Hematopoietic multipotent progenitor cell (in vitro differentiated cells): ENCODE measurements at places on chromosomes 6 and 20. TPM values are rescaled to one million over a fixed set of nuclear protein-coding genes. Genes with fewer than 3 reads are reported as not detected.

DNA sequence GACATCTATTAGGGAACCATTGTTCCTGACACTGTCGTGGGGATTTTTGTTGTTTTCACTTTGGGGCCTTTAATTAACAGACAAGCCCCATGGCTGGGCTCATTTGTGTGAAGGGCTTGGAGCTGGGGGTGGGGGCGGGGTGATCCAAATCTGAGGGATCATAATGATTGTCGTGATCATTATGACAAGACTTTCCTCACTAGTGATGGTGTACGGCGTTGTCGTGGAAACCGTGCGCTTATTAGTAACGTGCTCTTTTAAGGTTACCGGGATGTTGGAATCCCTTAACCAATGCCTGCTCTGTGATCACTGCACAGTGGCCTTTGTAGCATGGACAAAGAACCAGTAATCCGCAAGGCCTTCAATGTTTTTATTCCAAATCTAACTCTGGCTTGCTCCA, 18.6 kb downstream of the PDYN start:
- no peak for DNase-seq

GRCh38 chr20:35003211-35004031, 47.8 kb downstream of the MYH7B start:
- DNase-seq: no peak

The RBM24 gene
- total RNA-seq: under 0.01 TPM

- DNase-seq: no peak
Measured at GRCh38 chr20:44720621-44720996, 5.4 kb downstream of the CCN5 start.

The HBS1L gene
- total RNA-seq: 25.9 TPM

The ZNF318 gene
- 6.7 TPM for total RNA-seq

DNA sequence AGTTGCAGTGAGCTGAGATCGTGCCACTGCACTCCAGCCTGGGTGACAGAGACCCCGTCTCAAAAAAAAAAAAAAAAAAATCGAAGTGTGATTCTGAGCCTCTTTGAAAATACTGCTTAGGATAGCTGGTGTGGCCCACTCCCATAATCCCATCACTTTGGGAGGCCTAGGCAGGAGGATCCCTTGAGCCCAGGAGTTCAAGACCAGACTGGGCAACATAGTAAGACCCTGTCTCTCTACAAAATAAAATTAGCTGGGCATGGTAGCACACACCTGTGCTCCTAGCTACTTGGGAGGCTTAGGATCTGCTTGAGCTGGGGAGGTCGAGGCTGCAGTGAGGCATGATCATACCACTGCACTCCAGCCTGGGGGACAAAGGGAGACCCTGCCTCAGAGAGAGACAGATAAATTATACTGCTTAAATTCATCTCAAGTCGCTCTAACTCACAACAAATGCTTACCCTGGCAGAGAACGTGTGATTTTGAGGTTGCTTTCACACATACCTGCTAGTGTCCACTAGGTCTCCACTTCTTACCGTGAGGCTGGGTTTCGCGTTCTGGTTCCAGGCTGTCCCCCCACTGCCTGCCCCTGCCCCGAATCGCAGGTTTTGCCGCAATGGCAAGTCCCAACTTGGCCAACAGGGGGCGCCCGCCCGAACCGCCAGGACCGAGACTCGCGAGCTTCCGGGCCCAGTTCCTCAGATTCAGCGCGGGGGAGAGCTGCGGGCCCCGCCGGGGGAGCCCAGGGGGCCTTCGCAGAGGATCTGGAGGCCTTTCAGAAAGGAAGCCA, 12.3 kb upstream of the TMC2 start:
- DNase-seq: peak; percentile 86

The ELOVL4 gene
- total RNA-seq: under 0.01 TPM

DNA sequence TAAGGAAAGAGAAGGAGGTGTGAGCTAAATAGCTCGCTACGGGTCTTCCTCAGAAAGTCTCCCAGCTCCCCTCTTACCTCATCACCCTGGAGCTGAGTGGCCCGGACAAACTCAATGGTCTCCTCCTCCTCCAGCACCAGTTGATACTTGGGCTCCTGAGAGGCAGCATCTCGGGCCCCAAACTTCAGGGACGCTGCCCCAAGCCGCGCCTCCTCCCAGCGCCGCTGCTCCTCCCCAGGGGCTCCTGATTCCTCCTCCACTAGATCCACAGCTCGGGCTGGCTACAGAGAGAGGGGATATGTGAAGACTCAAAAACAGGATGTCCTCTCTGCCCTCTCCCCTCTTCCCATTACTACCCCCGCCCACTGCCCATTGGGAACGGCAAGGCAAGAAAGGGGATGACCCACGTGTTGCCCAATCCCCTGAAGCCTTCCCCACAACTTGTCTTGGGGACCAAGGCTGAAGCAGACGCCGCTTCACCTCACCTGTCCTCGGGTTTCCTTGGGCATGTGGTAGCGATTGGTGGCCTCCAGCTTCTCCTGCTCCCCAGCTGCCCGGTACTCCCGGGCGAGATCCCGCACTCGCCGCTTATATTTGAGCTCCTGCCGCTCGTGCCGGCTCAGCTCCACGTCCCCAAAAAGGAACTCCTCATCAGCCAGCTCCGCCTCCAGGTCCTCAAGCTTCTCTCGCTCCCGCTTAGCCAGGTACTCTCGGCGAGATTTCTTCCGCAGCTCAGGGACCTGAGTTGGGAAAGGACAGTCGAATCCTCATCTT, 7.6 kb downstream of the DHX16 start:
- no peak for DNase-seq

GRCh38 chr20:44464514-44464913, 11.2 kb upstream of the TTPAL start:
- DNase-seq: no peak

The PBX2 gene
- total RNA-seq: 75.9 TPM

The MAN1A1 gene
- 109 TPM for total RNA-seq

DNA sequence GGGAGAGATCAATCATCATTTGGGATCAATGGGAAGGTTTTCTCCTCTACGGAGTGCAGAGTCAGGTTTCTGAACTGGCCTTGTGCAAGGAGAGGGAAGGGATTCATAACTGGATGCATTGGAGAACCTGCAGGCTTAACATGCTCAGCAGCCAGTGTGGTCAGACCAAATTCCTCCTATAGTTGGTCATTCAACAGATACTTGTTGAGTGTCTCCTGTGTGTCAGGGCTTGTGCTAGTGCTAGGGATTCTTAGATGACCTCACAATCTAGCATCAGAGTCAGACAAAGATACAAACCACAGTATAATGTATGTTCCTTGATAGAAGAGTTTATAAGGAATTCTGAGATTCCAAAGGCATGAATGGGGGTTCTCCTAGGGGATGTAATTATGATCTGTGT, 23.9 kb downstream of the RALY start:
- DNase-seq: no peak

- DNase-seq: no peak
Measured at GRCh38 chr20:58702859-58703648, 10.5 kb downstream of the NPEPL1 start.

DNA sequence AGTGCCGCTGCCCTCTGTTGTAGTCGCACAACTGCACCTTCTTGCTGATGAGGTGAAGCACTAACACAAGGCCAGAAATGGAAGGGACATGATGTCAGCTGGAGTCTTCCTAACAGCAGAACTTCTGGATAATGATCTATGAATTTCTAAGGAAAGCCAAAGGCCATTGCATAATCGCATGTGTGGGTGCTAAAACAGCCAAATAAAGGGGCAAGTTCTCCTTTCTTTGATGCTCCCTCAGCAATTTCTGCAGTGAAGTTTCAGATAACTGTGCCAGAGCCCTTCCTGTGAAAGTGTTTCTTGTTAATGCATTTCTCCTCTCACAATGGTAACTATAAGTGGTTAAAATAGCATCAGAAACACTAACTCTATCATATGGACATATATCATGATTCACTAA, 8.0 kb upstream of the F13A1 start:
- DNase-seq: no peak

The MEP1A gene
- total RNA-seq: not detected

DNA sequence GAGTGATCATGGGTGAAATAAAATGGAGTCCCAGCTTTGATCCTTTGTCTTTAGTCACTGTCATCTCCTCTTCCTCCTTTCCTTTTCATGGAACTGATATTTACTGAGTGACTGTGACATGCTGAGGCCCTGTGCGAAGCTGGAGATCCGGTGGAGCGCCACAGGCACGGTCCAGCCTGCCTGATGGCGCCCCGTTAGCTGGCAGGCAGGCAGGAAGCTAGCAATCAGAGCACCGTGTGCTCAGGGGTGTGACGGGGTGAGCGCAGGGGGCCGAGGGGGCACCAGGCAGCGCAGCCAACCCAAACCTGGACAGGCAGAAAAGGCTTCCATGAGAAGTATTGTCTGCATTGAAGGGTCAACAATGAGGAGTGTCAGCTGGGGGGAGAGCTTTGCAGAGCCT, 100.2 kb upstream of the AKAP12 start:
- no peak for DNase-seq

- no peak for DNase-seq
Measured at GRCh38 chr6:148258868-148259267, 83.8 kb upstream of the SASH1 start.

The TRIM15 gene
- total RNA-seq: not detected

- no peak for DNase-seq
Measured at GRCh38 chr6:107264357-107264840, 149.1 kb upstream of the BEND3 start.

- DNase-seq: no peak
Measured at GRCh38 chr6:42250274-42250931, 32.7 kb upstream of the MRPS10 start.

- no peak for DNase-seq
Measured at GRCh38 chr6:37807656-37808055, 11.9 kb upstream of the ZFAND3 start.

The DEFB124 gene
- not detected for total RNA-seq

The TCF15 gene
- 0.81 TPM for total RNA-seq

GRCh38 chr6:142900227-142900971, 44.6 kb downstream of the HIVEP2 start:
- DNase-seq: no peak

The LCA5 gene
- 0.81 TPM for total RNA-seq

- DNase-seq: no peak
Measured at GRCh38 chr6:37584654-37585522, 85.2 kb upstream of the CCDC167 start.

DNA sequence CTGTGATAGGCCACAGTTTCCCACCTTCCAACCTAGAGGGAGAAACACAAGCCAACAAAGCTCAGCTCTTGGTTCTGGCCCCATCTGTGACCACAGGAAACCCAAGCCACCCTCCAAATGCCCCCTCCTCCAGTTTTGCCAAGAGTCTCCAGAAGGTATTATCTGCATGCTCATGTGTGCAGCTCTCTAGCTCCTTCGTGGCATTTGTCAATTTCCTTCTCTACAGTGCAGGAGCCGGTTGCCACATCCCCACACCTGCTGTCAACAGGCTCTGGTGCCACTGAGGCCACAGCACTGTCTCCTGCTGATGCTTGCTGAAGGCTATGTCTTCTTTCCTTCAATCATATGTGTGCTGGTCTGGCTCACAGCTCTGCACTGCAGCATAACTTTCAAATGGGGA, 177.2 kb downstream of the CLIC5 start:
- DNase-seq: no peak

The C20orf141 gene
- not detected for total RNA-seq

DNA sequence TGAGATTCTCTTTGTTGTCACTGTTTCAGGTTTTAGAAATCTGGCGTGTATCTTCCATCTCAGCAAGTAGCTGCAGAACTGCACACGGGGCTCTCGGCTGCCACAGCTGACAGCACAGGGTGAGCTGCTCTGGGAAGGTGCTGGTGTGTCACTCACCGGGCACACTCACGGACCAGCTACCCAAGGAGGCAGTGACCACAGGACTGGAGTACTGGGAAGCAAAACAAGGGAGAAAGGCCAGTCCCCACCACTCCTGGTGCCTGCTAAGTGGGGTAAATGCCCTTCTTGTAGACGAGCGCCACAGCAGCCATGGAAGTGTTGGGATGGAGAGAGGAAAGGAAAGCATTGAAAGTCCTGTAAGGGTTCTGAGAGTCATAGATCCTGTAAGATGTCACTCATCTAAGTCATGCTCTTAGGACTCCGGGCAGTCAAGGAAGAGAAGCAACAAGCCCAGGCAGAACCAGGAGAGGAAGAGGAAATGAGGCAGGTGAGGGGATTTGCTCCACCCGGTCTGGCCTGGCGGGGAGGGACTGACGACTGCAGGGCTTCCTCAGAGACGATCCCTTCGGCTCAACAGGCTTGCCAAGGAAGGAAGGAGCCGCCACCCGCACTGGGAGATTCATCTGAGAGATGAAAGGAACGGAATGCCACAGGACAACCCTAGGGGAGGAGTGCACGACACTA, 48.1 kb downstream of the PRDM1 start:
- no peak for DNase-seq

The FKBP1C gene
- total RNA-seq: 0.27 TPM

GRCh38 chr6:169938262-169938701, 186.9 kb downstream of the ERMARD start:
- no peak for DNase-seq

- no peak for DNase-seq
Measured at GRCh38 chr6:98037571-98037970, 754.6 kb upstream of the MMS22L start.

DNA sequence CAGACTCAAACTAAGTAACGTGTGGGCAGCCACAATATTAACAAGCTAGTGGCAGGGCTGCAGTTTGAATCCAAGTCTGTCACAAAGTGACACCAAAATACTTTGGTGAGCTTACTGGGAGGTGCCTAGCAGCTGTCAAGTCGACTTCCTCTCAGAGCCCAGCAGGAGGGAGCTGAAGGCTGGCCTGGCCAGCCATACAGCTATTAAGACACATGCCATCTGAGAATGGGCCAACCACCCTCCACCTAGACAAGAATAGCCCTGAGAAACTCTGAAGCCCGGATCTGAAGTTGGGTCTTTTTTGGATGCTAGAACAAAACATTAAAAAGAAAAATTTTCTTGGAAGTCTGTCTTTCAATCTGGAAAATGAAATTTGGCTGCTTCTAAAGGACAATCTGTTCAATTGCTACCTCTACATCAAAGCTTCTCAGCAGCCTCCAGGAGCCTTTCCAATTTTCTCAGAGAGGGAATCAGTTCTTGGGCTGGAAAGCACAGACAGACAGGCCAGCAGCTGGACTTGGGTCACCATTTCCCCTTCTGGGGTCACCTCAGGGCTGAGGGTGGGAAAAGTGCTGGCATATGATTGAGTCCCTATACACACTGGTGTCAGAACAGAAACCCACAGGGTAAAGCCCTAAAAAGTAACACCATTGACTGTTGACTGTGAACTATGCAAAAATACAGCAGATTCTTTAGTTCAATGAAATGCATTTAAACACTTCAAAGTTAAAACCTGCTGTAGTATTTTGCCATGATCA, 42.9 kb downstream of the UQCC1 start:
- no peak for DNase-seq

DNA sequence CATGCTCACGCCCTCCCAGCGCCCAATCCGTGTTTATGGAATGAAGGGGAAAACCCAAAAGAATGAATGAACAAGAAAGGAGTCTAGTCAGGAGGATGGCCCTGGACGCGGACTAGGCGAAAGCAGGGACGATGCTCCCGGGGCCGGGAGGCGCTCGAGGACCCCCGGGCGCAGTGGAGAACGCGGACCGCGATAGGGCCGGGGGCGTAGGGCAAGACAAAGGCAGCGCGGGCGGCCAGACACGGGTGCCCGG, 758 bp downstream of the GCLC start:
- no peak for DNase-seq

- no peak for DNase-seq
Measured at GRCh38 chr6:16352258-16352635, 113.9 kb downstream of the GMPR start.
